ENCODE measurements at places on chromosomes 5 and 9.

- DNase-seq, result no peak
These were observed 247.6 kb downstream of the TMEM232 start for GRCh38 chr5:110478895-110479294.

GRCh38 chr5:138354926-138355378 is 2.5 kb downstream of the KDM3B start:
- DNase-seq, result no peak

DNA sequence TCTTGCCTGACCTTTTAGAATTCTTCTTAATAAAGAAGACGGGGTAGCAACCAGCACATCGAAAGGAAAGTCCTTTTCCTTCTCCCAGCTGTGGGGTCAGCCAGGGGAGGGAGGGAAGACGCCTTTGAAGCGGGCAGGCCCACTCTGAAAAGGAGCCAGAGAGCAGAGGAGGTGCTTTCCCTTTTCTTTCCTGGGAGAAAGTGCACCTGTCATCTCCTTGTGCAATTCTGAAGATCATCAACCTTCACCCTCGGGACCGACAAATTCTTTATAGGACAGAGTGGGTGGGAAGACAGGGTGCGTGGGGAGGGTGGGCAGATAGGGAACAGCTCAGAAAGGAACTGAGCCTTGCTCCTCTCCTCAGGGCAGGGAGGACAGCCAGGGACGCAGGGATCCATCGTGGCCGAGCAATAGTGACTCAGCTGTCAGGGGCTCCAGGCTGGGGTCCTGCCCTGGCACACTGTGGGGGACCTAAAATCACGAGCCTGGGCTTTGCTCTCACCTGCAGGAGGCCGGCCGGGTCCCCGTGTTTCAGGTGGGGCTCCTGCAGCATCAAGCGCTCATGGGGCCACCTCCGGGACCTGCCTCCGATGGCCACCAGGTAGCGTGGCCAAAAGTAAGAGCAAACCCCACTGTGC is 141.0 kb downstream of the OLFM1 start:
- no peak for DNase-seq

GRCh38 chr5:139593716-139594319 is 32.7 kb downstream of the UBE2D2 start:
- no peak for DNase-seq

DNA sequence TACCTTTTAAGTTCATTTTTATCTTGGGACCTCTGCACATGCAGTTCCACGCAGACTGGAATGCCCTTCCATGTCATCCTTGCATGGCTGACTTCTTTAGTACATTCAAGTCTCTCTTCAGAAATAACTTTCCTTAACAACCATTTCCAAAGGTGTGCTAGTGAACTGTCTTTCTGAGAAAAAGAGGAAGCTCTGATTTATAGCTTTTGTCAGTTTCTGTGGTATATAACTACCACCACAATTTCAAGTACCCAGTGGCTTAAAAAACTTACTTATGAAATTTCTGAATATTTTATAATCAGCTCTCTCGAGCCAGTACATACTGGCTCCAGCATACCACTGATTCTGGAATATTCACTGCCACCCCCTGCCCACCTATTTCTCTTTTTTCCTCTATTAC is 1613.8 kb downstream of the MAT2B start:
- DNase-seq, result no peak

- DNase-seq, result no peak
These were observed 111.8 kb upstream of the TLE1 start for GRCh38 chr9:81801190-81801589.
